CD4-positive, alpha-beta T cell treated with Interleukin-15 for 4 hours (primary cell): ENCODE measurements at places on chromosomes 4 and X.

DNA sequence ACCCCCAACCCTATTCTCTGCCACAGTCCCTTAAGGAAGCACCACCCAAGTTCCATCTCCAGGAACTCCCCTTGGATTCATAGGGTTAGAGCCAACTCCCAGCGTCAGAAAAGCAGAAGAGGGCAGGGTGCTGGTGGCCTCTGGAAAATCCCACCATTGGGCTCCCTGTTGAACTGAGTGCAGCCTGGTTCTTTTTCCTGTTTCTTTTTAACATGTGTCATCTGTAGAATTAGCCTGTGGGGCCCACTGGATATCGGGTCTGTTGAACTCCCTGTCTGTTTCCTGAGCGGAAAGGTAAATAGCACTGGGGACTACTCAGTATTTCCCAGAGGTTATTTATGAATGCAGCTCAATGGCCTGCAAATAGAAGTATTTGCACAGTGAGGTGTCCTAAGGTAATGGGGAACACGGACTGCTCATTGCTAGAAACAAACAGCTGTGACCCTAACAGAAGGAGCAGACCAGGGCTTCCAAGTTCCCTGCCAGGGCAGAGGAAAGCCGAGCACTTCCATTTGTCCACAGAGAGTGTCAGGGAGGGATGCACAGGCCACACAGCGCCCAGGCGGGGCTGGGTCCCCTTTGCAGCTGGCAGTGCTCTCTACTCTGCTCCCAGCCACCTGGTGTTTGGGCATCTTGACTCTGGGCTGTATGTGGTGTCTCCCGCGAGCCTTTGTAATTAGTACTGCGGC lies 102.6 kb downstream of the FHDC1 start:
- no peak for DNase-seq

DNA sequence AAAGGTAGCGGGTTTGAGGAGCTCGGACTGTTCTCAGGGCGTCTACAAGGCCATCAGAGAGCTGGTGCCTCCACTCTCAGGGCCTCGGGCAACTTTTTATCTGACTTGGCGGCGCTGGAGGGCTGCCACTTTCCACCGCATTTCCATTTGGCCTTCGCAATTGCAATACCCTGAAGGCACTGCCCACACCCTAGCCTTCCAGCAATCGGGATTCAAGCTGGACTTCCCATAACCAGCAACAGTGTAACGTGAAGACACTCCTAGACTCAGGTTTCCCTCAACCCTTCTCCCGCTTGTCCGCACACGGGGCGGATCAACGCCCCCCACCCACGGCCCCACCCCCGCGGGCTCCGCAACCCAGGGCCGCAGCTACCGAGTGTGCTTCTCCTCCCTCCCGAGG lies 50.2 kb upstream of the BCOR start:
- no peak for DNase-seq

DNA sequence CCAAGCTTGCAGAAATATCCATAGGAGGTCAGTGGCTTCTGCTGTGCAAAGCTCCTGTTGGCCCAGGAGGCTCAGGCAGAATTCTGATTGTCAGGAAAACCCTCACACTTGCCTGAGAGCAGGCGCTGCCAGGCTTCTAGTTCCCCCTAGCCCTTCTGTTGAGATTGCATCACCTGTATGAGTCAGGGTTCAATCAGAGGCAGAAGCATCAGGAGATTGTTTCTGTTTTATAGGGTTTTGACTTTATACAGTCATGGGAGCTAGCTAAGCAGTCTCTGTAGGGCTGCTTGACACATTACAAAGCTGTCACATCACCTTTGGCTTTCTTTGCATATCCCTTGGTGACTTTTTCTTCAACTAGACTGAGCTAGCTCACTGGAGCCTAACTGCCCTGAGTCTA lies 27.8 kb downstream of the DIPK2B start:
- DNase-seq: no peak

- no peak for DNase-seq
These were observed 39.3 kb upstream of the MXD4 start for GRCh38 chr4:2301225-2301642.

DNA sequence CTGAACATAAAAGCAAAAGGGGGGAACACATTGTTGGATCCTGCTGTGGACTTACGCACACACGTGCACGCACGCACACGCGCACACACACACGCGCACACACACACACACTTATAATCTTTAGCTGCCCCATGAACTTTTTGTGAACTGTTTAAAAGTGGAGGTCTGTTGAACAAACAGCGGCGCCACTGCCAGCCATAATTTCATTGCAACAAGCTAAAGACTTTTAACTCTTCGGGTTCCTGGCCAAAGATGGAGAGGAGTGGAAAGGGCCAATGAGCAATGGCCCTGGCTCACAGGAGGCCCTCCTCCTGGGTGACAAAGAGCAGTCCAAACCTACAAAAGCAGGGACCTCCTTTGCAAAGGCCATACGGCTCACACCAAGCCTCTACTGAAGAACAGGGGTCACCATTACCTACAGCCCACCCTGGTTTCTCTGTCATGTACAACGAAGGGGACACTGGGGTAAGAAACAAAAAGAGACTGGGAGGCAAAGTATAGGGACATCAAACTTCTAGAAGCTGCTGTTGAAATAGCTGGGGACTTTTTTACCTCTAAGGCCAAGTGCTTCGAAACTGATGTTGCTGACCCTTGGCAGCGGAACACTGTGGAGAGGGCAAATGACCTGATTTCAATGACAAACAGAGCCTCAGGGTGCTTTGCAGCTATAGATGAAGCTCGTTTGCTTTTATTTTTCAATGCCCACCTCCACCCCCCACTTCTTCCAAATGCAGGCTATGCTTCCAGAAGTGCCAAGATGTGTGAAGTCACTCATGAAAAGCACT lies 16.7 kb downstream of the BCOR start:
- no peak for DNase-seq

DNA sequence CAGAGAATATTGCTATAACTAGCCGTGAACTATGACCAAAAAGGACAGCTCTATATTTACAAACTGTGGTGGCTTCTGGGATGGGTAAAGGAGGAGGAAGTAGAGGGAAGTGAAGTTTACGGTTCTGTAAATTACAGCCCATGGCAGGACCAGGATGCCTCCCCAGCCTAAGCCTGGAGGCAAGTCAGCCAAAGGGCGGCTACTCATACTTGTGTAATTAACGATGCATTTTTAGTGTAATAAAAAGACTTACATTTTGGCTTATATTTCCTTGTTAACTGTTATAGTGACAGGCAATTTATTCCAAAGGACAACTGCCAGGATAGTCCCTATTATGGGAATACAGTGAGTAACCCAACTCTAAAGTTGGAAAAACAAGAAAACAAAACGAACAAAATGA lies 139.9 kb upstream of the OTUD4 start:
- DNase-seq: no peak

- DNase-seq: no peak
These were observed 97.0 kb downstream of the MID1IP1 start for GRCh38 chrX:38898261-38898660.

GRCh38 chrX:123964156-123964834 lies 2.8 kb downstream of the STAG2 start:
- peak; percentile 1 for DNase-seq

DNA sequence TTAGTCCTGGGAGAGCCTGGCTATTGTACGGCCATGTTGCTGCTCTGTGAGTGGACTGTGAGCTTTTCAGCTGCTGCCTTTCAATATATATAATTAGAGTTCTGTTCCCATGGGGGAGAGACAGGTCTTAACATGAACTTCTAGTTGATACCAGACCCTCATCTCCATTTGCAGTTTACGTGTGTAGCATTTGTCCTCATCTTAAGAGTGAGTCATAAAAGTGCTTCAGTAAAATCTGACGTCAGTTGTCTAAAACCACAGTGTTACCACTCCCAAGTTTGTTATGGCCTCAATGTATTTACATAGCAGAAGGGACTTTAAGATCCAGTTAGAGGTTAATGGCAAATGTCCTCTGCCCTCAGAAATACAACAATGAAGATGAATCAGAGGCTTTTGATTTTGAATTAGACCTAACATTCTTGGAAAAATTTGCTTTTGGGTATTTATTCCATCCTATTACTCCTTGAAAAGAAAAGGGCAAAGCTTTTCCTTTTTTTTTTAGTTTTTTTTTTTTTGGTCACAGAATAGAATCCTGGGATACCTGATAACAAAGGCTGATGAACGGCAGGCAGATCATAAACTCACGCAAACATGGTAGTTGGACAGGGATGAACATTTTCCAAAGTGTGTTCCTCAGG lies 38.6 kb downstream of the PHOX2B start:
- DNase-seq: no peak

GRCh38 chrX:69029771-69030170 lies 135.5 kb downstream of the PJA1 start:
- DNase-seq: no peak

DNA sequence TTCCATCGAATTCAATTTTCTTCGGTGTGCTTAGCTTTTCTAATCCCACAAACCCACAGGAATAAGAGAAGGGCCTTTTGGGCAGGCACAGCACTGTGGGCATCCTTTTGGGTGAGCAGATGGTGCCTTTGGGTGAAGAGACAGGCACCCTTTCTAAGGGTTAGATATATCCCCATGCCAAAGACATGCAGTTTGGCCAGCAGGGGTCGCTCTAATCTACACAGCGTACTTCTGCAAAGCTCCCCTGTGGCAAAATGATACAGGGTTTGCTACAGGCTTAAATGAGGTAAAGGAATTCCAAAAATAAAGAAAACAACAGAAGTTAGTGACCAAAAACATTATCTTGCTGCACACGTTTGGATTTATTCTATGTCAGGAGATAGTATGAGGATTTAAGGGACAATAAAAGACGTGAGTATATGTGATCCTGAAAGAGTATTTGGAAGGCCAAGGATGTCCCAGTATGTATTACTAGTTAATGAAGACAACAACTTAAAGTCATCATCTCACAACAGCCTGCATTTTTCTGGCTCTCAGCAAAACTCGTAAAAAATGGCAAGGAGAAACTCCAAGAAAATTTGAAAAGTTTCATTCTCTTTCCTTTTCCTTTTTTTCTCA lies 49.5 kb downstream of the PHEX start:
- DNase-seq: peak; percentile 35

DNA sequence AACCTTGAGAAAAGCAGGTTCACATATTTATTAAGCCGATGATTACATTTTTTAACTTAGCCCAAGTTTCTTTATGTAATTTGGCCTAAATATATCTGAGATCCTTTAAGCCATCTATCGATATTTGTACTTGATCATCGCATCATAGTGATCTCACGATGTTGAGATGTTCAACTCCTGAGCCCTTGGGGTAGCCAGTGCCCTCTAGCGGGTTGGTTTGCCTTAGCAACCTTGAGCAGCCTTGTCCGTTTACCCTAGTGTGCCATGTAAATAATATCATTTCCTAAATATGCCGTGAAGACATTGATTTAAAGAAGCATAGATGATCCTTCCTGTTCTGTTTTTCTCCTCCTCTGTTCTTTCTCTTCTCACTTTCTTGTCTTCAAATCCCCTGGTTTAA lies 432.2 kb downstream of the RPA4 start:
- DNase-seq: no peak

DNA sequence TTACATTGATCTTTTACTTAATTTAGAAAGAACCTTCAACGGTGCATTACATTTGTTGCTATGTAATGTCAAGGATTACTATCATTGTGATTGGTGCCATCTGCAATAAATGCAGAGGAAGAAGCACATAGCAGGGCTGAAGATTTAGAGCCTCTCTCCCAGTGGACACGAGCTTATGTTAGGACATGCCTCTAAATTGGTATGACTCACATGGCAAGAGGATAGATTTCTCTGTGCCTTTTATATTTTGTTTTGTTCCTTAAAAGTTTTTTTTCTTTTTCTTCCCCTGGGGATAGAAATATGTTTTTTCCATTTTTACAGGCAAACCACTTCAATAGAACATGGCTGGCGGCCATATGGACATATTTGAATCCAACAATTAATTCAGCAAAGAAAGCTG lies 205.0 kb upstream of the HAND2 start:
- DNase-seq: no peak

- peak; percentile 33 for DNase-seq
These were observed 91.4 kb downstream of the RTL9 start for GRCh38 chrX:110450050-110450449.

DNA sequence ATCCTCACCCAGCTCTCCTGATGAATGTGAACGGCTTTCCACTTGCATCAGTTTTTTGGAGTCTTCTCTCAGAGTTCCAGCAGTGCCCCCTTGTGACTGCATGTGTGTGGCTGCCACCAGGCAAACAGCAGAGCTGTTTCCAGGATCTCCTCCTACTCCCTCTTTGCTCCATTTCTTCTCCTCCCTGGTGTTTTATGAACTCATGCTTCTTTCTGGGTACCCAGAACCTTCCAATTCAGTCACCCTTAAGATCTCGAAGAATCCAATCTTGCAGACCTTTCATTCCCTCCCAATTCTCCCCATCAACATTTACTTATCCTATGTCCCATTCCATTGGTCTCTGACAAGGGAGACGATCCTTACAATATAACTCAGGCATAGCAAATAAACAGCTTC lies 6.8 kb upstream of the TCEANC start:
- DNase-seq: peak; percentile 34

- DNase-seq: no peak
These were observed 22.1 kb downstream of the DOK7 start for GRCh38 chr4:3485011-3485791.

DNA sequence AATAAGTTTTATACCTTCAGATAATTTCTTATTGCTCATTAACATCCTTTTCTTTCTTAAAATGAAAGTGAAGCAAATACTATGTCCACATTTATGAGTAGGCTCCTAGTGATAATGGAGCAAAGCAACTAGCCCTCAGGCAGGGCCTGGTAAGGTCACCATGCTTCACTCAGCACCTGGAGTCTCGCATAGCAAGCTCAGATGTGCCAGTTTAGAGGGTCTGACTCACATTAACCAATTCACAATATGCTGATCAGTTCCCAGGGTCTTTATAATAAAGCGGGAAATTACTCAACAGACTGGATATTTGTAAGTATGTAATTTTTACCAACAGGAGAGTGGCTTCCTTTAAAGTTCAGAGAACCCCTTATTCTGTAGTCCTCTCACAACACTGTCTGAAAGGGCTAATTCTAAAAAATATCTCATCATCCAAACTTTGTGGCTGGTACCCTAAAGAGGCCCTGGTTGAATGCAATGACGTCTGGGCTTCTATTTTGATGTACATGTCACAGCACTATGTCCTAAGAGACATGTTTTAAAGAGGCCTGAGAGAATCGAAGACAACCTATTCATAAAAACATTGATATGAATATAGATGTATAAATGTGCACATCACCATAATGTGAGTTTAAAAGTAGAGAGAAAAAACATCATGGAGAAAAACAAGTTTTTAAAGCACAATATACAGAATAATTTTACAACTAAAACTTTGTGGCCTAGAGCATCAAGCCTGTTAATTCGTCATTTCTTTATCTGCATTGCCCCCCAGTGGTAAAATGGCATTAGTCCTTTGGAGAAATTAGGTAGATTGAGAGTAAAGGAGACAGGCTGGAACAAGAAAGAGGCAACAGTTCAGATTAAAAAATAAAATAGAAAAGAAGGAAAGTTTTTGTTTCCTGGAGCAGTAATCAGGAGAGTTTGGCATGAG lies 44.3 kb downstream of the IL21 start:
- DNase-seq: peak; percentile 68

GRCh38 chrX:120790552-120790951 lies 85.1 kb downstream of the CT47B1 start:
- DNase-seq: no peak

- no peak for DNase-seq
These were observed 35.9 kb downstream of the GYPA start for GRCh38 chr4:144104509-144105130.

- no peak for DNase-seq
These were observed 31.9 kb downstream of the FAT4 start for GRCh38 chr4:125346616-125347015.

GRCh38 chr4:82524570-82525152 lies 37.1 kb downstream of the TMEM150C start:
- no peak for DNase-seq
